Right ventricle myocardium inferior (tissue), 1 donor: ENCODE measurements at places on chromosomes 6 and 20.

DNA sequence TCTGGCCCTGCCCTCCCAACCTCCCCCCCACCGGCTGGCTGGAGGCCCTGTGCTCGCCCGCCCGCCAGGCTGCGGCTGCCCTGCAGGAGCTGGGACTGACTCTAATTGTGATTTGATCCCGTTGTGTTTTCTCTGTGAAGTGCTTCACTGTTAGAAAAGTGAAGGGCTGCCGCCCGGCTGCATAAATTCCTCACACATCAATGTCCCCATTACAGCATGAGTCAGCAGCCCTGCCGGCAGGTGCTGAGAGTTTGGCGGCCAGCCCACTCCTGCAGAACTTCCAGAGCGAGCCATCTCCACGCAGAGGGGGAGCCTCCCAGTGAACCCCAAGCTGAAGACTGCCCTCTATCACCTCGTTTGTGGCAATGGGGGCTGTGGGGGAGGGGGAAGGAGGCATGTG lies 137.9 kb downstream of the DLL1 start:
- peak; percentile 58 for DNase-seq

- DNase-seq: no peak
Observed at GRCh38 chr6:167744681-167745669, 81.7 kb upstream of the AFDN start.

- DNase-seq: no peak
Observed at GRCh38 chr6:36061236-36061635, 33.6 kb downstream of the MAPK14 start.

- no peak for DNase-seq
Observed at GRCh38 chr6:105688573-105688972, 285.7 kb upstream of the PREP start.

- no peak for DNase-seq
Observed at GRCh38 chr20:43901296-43901695, 13.4 kb upstream of the TOX2 start.

- no peak for DNase-seq
Observed at GRCh38 chr20:16399801-16400200, 173.4 kb downstream of the KIF16B start.

- no peak for DNase-seq
Observed at GRCh38 chr20:19049514-19049913, 162.9 kb upstream of the SLC24A3 start.

DNA sequence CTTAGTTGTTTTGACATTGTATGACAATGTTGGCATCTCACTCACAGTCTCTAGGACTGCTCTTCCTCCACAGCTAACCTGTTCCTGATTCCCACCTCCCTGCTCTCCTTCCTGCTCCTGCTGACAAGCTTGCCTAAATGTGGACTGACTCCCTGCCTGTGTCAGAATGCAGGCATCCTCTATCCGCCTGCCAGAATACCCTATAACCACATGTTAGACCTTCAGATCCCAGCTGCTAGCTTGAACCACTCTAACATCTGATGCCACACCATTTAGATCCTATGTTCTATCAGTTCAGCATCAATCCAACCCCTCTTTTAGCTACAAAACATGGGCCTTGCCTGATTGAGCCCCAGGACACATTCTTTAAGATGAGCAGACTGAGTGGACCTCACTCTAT lies 12.2 kb downstream of the FILIP1 start:
- no peak for DNase-seq

GRCh38 chr20:49432550-49432949 lies 49.9 kb downstream of the KCNB1 start:
- no peak for DNase-seq

- no peak for DNase-seq
Observed at GRCh38 chr6:10542213-10542612, 21.1 kb downstream of the GCNT2 start.

DNA sequence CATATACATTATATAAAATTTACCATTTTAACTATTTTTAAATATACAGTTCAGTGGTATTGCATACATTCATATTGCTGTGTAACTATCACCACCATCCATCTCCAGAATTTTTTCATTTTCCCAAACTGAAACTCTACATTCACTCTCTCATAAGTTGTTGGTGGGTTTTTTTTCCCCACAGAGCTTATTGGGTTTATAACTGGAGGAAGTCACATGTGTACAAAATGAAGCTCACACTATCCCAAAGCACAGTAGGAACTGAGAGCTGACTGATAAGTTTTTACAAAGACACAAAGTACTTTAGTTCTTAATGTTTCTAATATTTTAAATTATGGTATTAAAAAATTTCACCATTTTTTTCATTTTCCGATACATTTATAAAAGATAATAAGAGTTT lies 78.8 kb upstream of the TNFAIP3 start:
- DNase-seq: no peak

DNA sequence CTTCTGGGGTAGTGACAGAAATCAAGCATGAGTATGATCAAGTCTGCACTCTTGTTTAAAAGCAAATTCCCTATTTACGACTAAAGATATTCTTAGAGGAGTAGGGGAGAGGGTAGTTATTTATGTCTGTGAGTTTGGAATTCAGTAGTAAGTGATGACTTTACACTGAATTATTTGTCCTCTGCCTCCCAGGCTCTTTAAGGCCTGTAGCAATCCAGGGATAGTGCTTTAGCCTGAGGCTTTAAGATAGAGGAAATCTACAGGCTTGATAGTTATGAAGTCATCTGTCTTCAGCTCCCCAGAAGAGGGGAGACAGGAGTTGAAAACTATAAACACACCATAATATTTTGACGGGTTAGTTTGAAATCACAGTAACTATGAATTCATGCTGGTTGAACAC lies 664.5 kb downstream of the EPM2A start:
- DNase-seq: no peak

GRCh38 chr20:24992487-24993205 lies at the start of gene APMAP:
APMAP (minus strand) TSS chr20:24992751; CDS start chr20:24992688, 63 bp downstream.
- peak; percentile 99 for DNase-seq

DNA sequence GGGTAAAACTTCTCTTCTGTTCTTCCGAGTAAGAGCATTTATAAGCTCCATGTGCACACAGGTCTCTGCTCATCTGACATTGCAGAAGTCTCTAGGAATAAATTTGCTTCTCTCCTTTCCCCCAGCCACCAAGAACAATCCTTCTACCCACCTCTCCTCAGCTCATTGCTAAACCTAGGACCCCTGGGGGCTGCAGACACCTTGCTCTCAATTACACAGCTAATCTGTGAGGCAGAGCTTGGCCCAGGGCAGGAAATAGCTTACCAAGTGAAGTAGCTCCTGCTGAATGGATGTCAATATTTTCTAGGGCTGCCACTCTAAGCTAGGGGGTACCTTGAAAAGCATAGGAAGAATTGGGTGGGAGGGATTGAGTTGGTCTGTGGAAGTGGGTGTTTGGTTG lies 44.0 kb downstream of the EIF2S2 start:
- no peak for DNase-seq

DNA sequence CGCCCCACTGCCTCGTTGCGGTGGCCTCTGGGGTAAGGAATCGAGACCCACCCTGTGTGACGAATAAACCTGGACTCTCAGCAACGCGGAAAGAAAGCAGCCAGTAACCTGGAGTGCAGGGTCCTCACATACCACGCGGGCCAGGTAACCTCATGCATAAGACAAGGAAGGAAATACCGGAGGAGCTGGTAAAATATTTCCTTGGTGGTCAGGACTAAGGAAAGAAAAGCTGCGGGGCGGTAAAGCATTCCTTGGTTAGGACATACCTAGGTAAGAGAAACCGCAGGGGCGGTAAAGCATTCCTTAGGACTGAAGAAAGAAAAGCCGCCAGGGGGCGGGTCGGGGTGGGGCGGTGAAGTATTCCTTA lies 80.7 kb downstream of the SYTL3 start:
- no peak for DNase-seq

DNA sequence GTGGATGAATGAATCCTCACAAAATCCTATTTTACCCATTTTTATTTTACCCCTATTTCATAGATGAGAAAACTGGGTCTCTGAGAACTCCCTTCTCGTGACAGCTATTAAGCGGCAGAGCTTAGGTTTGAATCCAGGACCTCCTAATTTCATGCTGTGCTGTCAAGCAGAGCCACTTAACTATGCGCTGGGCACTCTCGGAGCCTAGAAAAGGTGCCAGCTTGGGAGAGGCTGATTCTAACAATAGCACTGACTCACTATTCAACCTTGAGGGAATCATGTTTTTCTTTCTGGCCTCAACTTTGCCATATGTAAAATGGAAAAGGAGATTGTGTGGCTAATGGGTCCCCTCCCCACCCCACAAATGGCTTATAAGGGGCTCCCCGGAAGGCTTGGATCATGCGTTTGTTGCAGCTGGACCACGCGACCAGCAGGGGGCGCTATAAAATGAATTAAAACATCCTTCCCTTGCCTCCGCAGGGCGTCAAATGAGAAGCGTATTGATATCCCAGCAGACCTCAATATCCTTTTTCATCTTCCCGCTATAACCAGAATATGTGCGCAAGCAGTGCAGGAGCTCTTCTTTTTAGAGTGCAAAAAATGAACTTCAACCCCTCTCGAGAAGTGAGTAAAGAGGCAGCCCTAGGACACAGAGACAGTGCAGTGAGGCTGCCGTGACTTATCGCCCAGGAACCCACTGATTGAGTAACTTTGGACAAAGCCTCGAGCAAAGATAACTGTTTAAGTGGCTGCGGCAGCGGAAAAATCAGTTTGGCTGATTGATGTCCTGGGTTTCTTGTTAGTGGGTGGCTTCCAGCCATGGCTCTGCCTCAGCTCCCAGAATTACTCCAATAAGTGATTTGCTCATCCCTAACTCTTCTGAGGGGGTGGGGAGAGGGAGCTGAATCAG lies 12.8 kb upstream of the PDYN start:
- peak; percentile 65 for DNase-seq

DNA sequence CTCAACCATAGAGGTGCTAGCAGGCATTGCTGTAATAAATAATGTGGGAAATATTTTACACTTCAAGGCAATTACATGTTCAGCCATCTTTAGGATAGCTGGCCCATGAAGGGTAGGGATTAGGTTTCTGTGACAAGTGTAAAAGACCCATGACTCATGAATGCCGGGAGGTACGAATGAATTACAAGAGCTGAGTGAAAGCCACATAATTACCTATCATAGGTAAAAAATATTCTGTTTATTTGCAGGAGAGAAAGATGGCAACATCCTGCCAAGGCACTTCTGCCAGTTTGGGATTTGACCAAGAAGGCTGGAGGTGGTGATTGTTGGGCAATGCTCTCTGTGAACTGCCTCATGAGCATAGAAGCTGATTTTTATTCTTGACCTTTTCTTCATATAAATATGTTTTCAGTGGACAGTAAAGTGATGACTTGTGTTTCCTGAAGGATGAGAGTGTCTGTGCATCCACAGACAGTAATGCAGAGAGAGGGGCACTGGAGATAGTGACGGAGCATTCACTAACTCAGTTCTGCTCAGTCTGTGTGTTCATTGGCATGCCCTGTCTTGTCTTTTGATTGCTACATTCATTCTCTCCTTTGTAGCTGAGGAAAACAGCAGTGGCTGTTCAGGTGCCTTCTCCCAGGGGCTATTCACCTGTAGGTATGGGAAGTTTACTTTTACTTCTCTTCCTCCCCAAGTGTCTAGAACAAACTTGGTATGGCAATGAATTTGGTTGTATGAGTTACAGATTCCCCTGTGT lies 481.1 kb downstream of the TFAP2B start:
- DNase-seq: no peak

DNA sequence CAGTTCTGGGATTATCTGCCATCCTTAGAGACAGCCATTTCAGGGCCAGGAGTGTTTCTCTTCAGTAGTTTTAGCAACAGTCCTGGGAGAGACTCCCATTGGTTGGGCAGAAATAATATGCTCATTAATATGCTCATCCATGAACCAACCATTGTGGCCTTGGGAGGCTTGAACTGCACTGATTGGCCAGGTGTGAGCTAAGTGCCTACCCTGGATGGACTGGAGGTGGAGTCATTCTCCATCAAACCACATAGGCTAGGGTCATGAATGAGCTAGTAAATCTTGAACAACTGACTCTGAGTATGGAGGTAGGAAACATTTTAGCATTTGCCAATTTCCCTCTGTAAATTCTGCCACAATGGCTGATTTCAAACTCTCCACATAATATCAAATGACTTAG lies 70.2 kb upstream of the ZFP64 start:
- DNase-seq: no peak

DNA sequence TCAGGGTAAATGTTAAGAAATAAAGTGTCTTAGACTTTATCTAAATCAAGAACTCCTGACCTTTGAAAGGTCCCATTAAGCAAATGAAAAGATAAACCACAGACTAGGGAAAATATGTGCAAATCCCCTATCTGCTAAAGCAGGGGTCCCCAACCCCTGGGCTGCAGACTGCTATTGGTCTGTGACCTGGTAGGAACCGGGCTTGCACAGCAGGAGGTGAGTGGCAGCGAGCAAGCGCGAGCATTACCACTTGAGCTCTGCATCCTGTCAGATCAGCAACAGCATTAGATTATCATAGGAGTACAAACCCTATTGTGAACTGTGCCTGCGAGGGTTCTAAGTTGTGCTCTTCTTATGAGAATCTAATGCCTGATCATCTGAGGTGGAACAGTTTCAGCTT lies 42.4 kb downstream of the LCA5 start:
- DNase-seq: no peak

GRCh38 chr20:3021327-3021726 lies 22.1 kb upstream of the GNRH2 start:
- DNase-seq: no peak

GRCh38 chr20:54680439-54680838 lies 205.0 kb downstream of the DOK5 start:
- no peak for DNase-seq

- DNase-seq: no peak
Observed at GRCh38 chr6:35713006-35713767, 23.6 kb upstream of the ARMC12 start.

DNA sequence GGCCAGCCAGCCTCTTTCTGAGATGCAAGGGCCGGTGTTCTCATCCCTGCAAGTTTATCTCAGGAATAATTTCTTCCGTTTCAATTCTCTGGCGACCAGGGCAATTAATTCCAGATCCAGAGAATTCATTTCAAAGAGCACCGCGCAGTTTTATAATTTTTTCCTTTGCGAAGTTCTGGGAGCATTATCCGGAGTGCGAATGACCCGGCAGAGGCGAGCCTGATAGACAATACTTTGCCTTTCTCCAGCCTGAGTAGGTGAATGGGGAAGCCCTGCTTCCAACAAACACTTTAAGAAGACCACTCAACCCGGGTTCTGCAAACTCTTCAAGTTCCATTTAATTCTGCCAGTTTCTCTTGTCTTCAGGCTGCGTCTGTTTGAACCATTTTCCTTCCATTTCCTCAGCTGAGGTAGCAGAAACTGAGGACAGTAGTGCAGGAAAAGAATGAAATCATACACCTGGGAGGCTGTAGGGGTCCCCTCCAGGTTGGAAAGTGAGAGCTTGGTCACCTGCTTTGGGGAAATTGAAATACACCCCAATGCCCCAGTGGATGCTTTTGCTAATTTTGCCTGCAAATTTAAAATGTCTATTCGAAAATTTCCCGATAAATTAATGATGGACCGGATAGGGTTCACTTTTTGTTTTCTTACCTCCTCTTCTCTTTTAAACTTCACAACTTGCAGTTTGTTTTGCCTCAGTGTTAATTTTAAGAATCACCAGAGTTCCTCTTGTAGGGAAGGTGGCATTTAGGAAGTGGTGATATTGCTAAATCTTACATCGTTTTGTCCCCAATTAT lies 1.1 kb downstream of the VGLL2 start:
- DNase-seq: no peak
